ENCODE measurements at places on chromosomes 2 and 18.

DNA sequence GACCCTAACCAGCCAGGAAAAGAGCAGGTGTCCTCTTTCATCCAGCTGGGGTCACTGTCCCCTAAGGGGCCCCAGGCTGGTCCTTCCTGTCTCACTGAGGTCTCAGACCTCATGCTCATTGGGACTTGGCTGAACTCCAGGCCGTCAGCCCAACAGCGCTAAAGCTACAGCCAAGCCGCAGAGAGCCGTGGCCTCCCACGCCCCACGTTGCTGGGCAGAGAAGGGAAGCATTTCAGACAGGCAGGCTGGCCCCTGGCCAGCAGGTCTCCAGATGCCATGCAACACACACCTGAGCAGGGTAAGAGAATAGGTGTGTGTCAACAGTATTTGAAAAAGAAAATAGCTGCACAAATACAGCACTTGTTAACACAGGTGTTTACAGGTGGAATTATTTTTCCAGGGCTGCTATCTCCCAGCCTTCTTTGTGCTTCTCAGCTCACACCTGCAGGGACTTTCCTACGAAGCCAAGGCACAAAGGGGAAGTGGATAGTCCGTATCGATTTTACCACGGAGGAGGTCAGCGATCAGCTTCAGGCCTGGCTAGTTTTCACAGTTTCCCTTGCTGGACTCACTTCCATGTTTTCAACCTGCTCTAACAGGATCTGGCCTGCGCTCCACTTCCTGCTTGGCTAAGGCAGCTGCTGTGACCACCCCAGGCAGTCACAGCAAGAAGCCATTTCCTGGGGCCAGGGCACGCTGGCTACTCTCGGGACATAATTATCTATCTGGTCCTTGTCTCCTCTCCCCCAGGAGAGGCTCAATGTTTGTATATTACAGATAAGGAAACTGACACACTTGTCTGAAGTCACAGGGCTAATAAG lies 156.1 kb upstream of the ID2 start:
- DNase-seq = no peak

DNA sequence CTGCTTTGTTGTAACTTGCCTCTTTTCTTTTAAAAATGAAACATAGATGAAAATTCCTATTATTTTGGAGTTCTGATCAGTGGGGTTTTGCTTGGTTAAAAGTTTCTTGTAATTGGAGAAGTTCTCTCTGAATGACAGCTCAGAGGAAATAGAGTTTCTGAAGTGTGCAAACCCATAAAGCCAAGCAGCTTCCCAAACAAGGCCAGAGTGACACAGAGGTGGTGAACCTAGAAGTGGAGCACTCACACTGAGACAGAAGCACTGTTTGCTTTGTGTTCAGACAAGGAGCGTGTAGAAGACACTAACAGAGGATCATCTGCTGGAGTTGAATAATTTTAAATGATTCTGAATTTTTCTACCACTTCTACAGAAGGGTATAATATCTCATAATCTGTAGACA lies 49.2 kb downstream of the FBXO48 start:
- DNase-seq = no peak

DNA sequence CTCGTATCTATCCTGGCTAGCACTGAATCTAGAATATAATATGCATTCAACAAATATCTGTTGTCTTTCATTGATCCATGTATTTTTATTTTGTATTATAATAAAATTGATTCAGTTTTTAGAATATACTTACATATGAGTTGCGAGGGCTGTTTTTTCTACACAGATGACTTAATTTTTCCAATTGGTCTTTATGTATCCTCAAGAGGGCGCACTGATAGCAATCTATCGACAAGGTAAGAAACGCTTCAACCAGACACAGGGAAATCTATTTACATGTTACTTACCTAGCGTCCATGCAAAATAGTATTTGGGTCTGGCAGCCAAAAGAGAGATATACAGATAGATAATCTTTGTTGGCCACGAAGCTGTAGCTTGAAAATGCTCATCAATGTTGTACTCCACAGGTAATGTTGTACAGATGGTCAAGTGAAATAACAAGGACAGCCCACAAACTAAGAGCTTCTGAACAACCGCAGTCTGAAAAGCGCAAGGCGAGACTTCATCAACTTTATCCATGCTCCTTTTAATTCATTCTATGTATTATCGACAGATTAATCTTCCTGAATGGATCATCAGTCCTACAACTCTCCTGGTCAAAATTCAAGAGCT lies 35.5 kb upstream of the KIDINS220 start:
- DNase-seq = no peak

DNA sequence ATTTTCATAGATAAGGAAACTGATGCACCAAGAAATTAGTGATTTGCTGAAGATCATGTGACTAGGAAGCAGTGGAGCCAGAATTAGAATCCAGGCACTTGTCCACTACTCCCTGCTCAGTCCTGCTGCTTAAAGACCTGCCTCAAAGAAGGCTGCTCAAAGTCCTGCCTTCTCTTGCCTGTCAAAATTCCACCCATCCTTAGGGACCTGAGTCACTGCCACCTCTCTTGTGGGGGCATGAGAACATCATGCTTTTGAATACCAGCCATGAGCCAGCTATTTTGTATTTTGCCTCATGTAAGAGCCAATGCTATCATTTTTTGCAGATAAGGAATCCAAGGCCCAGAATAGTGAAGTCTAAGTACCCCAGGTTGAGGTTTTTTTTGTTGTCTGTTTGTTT lies 47.1 kb downstream of the DDX1 start:
- no peak for DNase-seq

- no peak for DNase-seq
Measured at GRCh38 chr2:24080701-24081100, 3.9 kb downstream of the TP53I3 start.

DNA sequence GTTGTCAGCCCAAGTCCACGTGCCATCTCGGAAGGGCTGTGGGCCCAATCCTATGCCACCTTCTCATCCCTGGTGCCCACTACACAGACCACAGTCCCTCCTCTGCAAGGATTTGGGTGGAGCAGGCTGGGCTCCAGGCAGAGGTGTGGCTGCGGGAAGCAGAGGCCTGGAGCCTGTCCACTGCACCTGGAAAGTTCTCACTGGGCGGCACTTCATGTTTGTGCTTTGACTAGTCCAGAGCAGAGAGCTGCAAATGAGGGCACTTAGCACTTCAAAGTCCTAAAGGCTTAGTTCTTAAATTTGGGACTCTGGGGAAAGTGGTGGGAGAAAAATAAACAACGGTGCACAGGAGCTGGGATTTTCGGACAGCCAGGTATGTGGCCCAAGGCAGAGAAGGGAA lies 308.9 kb upstream of the POU3F3 start:
- DNase-seq = no peak

DNA sequence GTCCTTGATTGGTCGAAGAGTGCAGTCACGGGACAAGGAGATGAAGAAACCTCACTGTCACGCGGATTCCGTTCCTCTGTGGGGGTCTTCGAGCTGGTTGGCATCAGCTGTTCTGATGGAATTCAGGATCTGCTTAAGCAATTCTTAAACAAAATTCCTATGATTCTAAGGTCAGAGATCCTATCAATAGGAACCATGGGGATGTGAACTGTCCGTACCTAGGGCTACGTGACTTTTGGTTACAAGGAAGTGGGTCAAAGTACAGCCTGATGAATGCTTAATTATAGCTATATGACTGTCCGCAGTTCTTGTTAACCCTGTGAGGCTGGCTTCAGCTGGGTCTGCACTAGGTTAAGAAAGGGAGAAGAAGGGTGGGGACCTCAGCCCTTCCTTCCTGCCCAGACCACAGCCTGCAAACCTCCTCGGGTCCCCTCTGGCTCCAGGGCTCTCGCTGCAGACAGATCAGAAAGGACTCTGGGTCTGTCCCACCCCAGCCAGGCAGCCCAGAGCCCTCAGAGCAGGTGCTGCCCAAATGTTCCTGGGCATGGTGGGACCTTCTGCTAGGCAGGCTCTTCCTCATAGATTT lies 44.2 kb upstream of the TAF1B start:
- no peak for DNase-seq

DNA sequence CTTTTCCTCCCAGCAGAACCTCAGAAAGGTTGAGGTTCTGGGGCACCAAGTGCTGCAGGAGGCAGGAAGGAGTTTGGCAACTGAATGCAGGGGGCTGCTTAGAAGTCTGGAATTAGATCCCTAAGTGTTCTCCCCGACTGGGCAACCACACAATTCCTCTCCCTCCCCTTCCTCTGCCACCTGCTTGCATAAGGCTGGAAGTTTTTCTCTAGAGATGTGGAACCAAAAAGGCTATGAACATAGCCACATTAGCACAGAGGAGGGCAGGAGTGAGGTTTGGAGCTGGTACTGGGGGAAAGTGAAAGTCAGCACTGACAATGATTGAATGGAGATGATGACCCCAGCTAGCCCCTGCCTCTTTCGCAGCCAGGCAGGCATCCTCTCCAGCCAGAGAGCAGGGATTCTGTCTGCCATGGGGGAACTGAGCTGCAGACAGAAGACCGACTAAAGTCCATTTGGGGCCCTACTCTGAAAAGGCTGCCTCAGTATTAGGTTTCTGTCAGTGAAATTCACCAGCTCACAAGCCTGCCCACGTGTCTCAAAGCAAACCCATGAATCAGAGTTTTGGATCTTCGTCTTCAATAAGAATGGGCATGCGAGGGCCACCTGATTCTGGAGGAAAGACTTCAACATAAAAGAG lies 87.9 kb upstream of the ITGA6 start:
- no peak for DNase-seq

Data from stimulated activated CD4-positive, alpha-beta T cell treated with anti-CD3 and anti-CD28 coated beads, TNF-alpha, amount 100 ng/mL, for 1 hour (primary cell).